ENCODE measurements at places on chromosomes 12 and 14.

DNA sequence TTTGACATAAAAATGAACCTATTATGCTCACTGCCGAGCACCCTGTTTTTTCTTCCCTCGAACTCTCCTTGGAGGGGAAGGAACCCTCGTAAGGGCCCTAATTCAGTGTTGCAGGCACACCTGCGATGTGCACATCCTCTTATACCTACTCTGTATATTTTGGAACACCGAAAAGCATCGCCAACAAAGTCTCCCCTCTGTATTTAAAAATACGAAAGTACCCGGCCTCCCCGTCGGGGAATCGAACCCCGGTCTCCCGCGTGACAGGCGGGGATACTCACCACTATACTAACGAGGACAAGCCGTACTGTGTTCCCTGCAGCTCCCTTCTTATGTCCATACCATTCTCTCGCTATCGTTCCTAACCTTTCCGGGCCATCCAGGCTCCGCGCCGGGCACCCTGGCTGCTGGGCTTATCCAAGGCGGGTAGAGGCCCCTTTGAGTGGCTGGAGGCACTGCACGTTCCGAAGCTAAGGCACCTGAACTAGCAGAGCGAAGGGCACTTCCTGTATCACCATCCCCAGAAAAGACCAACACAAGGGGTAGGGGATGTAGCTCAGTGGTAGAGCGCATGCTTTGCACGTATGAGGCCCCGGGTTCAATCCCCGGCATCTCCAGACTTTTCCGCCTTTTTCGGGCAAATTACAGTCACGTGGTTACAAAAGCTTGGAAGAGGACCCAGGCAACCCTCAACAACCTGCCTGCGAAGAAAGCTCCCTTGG is 25.1 kb upstream of the UBC start:
- no peak for DNase-seq

DNA sequence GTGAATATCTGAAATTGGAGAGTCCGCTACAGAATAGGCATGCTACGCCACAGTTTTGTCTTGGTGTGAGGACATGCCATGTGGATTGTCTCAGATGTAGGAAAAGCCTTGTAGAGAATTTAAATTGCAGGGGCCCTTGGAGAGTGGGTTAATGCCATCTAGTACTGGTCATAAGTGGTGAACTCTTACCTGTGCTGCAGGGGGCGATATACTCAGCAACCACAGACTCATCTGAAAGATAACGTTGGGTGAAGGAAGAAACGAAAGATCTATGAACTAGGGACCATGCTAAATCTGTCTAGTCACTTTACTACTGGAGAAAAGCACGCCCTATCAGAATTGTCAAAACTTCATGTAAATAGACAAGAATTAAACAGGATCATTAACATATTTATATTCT is 33.7 kb upstream of the A2M start:
- DNase-seq = no peak

DNA sequence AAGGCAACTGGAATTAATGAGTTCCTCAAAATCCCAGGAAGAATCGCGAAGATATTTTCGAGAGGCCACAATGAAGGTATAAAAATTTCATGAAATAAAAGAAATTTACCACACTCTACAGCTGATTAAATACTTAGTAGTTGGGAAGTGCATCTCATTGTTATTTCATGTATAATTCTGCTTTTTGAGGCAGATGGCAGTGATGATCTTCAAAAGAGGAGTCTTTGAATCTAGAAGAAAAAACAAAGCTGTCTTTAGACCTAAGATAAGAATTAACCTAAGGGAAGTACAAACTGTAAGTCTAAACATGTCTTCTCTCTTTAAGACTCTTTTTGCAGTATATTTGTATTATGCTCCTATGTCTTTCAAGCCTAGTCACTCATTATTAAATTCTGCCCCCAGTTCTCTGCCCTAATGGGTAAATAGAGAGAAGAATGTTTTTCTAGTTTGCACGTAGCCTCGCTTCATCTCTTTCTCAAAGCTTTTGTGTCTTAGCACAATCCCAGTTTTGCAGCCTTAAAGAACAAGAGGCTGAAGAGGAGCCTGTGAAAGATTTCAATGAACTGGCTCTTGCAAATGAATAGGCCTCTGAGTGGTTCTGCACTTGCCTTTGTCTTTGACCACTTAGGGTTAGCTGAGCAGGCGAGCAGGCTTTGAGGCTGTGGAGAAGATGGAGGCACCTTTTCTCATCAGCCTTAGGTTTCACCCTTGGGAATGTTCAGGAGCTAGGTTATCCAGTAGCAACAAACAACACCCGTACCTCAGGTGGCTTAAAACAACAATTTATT is 32.7 kb downstream of the CFAP54 start:
- DNase-seq = no peak

DNA sequence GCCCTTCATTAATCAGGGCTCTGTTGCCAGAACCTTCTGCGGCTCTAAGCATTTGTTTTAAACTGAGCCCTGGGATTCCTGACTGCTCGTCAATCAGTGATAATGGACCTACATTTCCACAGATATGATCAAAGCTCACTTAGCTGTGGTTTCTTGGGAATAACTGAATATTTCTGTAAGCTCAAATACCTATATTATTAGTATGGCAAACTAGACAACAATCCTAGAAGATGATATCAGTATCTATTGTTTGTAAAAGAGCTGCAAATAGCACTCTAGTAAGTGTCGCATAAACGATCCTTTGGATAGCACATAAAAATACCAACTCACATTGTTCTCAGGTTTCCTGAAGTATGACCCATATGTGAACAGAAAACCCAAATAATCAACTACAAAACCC is 150.4 kb downstream of the PPM1H start:
- DNase-seq = no peak

- DNase-seq = no peak
Measured at GRCh38 chr12:53719649-53720048, 7.6 kb downstream of the CALCOCO1 start.

- DNase-seq = no peak
Measured at GRCh38 chr12:58186914-58187313, 245.5 kb downstream of the ATP23 start.

- DNase-seq = no peak
Measured at GRCh38 chr14:99760817-99761216, 32.4 kb upstream of the EML1 start.

- no peak for DNase-seq
Measured at GRCh38 chr12:114209861-114210260, 196.1 kb downstream of the TBX5 start.

- no peak for DNase-seq
Measured at GRCh38 chr12:49672301-49673217, 34.6 kb downstream of the FMNL3 start.

- DNase-seq = no peak
Measured at GRCh38 chr12:503111-503761, 43.5 kb downstream of the B4GALNT3 start.

GRCh38 chr14:55803873-55804553 is 224.0 kb downstream of the KTN1 start:
- DNase-seq = no peak

DNA sequence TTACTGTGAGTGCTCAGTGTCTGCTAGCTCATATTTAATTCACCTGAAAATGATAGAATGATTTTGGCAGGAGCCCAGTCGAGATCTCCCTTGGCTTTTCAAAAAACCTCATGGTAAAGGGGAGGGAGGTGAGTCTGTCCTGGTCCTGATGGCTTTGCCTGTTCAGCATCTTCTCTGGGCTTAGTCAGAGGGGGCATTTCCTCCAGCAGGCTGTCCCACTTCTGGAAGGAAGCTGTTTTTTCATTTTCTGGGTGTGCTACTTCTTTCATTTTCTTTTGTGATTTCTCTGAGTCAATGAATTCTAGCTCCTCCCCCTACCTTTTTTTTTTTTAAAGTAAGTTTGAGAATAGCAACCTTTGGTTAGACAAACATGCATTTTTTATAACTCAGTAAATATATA is 58.8 kb downstream of the TMX1 start:
- no peak for DNase-seq

DNA sequence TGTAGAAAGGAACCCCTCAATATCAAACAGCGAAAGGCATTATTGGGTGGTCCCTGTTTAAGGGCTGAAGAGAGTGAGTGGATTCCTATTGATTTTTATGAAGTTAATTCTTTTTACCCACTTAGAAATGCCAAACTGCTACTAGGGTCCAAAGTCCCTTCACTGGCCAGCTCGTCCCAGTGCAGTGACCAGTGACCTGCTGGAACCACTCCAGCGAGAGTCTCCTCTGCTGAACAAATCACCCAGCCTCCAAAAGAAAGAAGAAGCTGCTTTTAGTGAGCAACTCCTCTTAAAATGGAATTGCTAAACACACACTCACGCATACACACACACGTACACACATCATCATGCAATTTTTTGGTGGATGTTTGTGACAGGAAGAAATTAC is 198.2 kb upstream of the PLEKHG7 start:
- no peak for DNase-seq

DNA sequence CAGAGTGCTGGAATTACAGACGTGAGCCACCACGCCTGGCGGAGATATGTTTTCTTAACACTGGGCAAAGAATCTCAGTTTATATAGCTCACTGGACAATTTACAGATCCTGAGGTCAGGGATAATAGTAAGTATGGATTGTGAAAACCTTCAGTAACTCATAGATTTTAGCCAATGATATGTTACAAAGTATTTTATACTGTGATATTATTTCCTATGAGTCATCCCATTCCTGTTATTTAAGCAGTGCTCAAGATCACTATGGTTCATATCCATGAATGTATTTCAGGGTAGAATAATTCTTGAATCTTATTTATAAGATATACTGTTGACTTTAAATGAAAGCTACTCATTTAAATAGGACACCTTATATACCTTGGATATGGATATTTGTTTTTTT is 107.2 kb downstream of the RAD51B start:
- no peak for DNase-seq

GRCh38 chr12:65720136-65721130 is 103.8 kb upstream of the HMGA2 start:
- no peak for DNase-seq

DNA sequence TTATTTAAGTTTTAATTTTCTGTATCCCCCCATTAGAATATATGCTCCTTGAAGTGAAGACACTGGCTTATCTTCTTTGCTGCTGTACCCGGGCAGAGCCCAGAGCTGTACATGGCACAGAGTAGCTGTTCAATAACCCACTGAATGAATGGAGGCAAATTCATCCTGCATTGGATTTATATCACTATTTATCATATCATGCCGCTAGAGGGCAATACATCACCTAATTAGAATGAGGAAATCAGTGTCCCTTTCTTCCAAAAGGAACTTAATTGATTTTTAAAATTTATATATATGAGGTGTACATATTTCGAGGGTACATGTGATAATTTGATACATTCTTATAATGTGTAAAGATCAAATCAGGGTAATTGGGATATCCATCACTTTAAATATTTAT is 89.2 kb upstream of the TMEM260 start:
- no peak for DNase-seq

- DNase-seq = no peak
Measured at GRCh38 chr12:101539148-101539547, 55.6 kb upstream of the MYBPC1 start.

GRCh38 chr14:35385042-35385839 is 19.3 kb downstream of the NFKBIA start:
- DNase-seq = no peak

DNA sequence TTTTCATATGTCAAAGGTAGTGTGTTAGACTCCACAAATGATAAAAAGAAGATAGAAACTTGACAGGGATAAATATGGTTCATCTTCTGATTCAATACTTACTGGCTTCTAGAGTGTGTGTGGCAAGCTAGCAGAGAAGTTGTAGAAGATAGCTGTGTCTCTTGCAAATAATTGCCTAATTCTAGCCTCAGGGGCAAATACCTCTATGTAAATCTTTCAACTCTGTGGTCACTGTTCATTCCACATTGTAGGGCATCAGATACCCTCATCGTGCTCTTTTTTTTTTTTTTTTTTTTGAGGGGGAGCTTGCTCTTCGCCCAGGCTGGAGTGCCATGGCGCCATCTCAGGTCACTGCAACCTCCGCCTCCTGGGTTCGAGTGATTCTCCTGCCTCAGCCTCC is 1.7 kb downstream of the OLR1 start:
- no peak for DNase-seq

DNA sequence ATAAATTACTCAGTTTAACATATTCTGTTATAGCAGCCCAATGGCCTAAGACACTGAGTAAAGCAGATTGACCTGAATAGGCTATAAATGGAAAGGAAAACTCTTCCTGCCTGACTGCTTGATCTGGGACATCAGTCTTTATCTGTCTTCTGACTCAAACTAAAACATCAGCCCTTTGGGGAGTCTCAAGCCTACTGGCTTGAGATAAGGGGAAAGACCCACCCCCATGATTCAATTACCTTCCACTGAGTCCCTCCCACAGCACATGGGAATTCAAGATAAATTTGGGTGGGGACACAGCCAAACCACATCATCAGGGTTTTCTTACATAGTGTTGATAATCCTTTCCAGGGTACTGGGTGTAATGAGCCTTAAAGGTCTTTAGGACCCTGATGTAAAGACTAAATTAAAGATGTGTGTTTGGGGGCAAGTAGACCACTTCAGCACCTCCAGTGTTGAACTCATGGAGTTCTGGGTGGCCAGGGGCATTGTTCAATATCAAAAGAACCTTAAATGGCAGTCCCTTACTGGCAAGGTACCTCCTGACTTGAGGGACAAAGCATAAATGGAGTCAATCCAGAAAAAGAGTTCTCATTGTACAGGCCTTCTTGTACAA is 67.8 kb downstream of the TSHR start:
- no peak for DNase-seq
